Upper lobe of left lung (tissue), 6 donors: ENCODE measurements at places on chromosomes 11 and 22. TPM values are rescaled to one million over a fixed set of nuclear protein-coding genes. Genes with fewer than 3 reads are reported as not detected.

Gene NDUFC2
- total RNA-seq = 144 TPM

DNA sequence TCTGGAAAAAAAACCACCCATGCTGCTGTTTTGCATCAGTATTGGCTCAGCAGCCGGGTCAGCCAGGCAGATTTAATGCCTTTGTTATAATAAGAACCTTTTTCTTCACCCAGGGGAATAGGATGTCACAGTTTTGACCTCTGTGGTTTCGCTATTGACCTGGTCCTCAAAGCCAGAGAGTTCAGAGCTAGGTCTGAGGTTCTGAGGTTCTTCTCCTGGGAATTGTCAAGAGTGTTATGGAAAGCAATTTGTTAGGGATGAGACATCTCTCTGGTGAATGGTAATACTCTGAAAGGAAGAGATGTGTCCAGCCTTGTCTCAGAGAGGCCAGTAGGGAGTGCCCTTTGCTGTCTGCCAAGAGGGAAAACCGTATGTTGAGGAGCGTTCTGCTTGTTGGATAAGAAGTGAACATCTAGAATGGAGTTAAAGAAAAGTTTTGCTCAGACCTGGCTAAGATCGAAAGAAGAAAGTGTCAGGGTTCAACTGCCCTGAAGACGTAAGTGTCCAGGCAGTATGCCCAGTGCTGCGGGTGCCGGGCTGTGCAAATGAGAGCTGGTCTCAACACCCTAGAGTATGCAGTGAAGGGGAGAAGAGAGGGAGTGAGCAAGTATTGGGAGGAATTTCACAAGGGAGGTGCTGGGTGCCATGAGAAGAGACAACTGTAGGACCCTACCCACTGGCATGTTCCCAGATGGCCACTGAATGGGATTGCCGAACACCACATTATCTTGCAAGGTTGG is 150.9 kb upstream of the TTC12 start:
- H3K27me3 ChIP-seq = no peaks in the 10 kb centered on the region
- H3K27ac ChIP-seq = no peak overlapping the region
- no peaks in the 10 kb centered on the region for H3K4me1 ChIP-seq
- H3K36me3 ChIP-seq = no peaks in the 10 kb centered on the region
- H3K4me3 ChIP-seq = no peak overlapping the region
- DNase-seq = no peak

DNA sequence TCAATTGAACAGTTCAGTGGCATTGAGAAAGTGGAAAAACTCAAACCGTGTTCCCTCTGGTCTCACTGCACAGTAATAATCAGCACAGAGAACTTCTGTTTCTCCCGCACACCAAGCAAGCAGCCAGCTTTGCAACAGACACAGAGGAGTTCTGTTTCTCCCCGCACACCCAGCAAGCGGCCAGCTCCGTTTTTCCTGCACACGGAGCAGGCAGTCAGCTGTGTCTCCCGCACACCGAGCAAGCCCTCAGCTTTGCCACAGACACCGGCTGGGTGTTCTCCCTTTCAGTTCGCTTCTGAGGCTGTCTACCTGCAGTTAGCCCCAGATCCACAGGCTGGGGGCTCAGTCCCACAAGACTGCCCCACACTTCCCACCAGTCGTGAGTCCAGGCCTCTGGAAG is 9.9 kb upstream of the TALDO1 start:
- H3K27me3 ChIP-seq = no peaks in the 10 kb centered on the region
- no peaks in the 10 kb centered on the region for H3K36me3 ChIP-seq
- no peak overlapping the region for H3K27ac ChIP-seq
- DNase-seq = no peak
- H3K4me3 ChIP-seq = no peak overlapping the region

GRCh38 chr11:87059596-87060390 is 22.1 kb downstream of the TMEM135 start:
- no peak overlapping the region for H3K4me3 ChIP-seq
- peaks cover 5% of the 10 kb centered on the region for H3K4me1 ChIP-seq
- DNase-seq = no peak

DNA sequence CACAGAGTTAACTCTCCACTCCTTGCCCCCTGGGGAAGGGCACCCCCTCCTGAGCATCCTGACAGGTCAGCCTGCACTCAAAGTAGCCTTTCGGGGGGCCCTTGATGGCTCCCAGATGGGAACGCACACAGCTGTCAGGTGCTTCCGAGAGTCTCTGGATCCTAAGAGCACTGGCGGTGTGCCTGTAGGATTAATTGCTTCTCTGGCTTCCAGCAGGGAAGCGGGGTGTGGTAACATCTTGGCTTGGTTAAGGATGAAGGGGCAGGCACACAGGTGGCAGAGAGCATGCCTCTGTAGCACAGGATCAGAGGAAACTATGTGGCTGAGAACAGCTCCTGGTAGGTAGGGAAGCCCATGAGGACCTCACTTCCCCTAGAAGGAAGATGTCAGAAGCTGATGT is 199.8 kb downstream of the MIAT start:
- H3K4me1 ChIP-seq = no peaks in the 10 kb centered on the region
- no peaks in the 10 kb centered on the region for H3K36me3 ChIP-seq
- no peak overlapping the region for H3K4me3 ChIP-seq
- H3K27ac ChIP-seq = no peak overlapping the region
- no peak for DNase-seq

- H3K27me3 ChIP-seq = no peaks in the 10 kb centered on the region
- DNase-seq = no peak
- H3K27ac ChIP-seq = no peak overlapping the region
- H3K4me3 ChIP-seq = no peak overlapping the region
- H3K4me1 ChIP-seq = no peaks in the 10 kb centered on the region
These were observed 1.7 kb downstream of the MLC1 start for GRCh38 chr22:50083462-50084079.

DNA sequence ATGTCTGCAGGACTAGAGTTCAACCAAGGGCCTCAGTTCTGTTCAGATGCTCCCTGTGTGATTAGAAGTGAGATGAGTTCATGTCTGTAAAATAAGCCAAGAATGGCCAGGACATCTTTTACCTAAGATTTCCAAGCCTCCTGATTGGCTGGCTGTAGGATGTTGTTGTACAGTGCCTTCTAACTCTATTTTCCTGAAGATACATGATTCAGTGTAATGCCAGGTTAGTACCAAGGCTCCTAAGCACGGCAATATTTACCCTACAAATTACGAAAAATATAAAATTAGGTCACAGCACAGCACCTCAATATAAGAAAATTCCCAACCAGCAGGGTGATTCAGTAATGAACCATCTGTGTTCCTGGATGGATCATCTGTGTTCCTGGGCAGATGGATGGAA is 140.0 kb upstream of the MTMR2 start:
- no peaks in the 10 kb centered on the region for H3K27me3 ChIP-seq
- H3K4me3 ChIP-seq = no peak overlapping the region
- H3K4me1 ChIP-seq = peaks cover 6% of the 10 kb centered on the region
- DNase-seq = no peak
